A549 treated with dexamethasone at 1 μM for 4 hours (cell line): ENCODE measurements at places on chromosomes 2 and 18. TPM values are rescaled to one million over a fixed set of nuclear protein-coding genes. Genes with fewer than 3 reads are reported as not detected.

Gene ALLC
- total RNA-seq, result 0.05 to 0.11 TPM (median 0.08 TPM) in 3 of 5 replicates, not detected in the others

Gene NEU4
- total RNA-seq, result 0.25 to 0.34 TPM (median 0.27 TPM) in 4 of 5 replicates, not detected in the other

Gene ARPC2
- total RNA-seq, result 291 to 312 TPM (median 310 TPM) in 5 replicates

Gene CTIF
- 11.1 to 15.1 TPM (median 12.9 TPM) in 5 replicates for total RNA-seq

Gene IL18R1
- total RNA-seq, result 1.1 to 1.4 TPM (median 1.2 TPM) in 5 replicates
